Activated CD4-positive, alpha-beta T cell treated with anti-CD3 and anti-CD28 coated beads for 36 hours (primary cell): ENCODE measurements at places on chromosomes 12 and 14. TPM values are rescaled to one million over a fixed set of nuclear protein-coding genes. Genes with fewer than 3 reads are reported as not detected.

TAS2R50 gene
- total RNA-seq: 0.30 TPM

GLIPR1L1 gene
- not detected for total RNA-seq

POTEM gene
- total RNA-seq: not detected

IL22 gene
- total RNA-seq: 1.4 TPM

GALNT8 gene
- 0.76 TPM for total RNA-seq

DDN gene
- total RNA-seq: 0.61 TPM

SYT10 gene
- total RNA-seq: not detected

CLECL1 gene
- total RNA-seq: 3.1 TPM

OSGEP gene
- total RNA-seq: 46.2 TPM

PSME1 gene
- total RNA-seq: 418 TPM

- H3K27ac ChIP-seq: no peak overlapping the region
- H3K4me3 ChIP-seq: no peak overlapping the region
- peaks cover 11% of the 10 kb centered on the region for H3K4me1 ChIP-seq
- H3K27me3 ChIP-seq: no peaks in the 10 kb centered on the region
Observed at GRCh38 chr12:113306382-113306781, 28.5 kb downstream of the SLC8B1 start.

GRCh38 chr12:13451776-13452175 is 255.2 kb downstream of the EMP1 start:
- no peak overlapping the region for H3K4me3 ChIP-seq
- no peaks in the 10 kb centered on the region for H3K4me1 ChIP-seq
- no peak for DNase-seq
- H3K27ac ChIP-seq: no peak overlapping the region
- H3K27me3 ChIP-seq: peaks cover 5% of the 10 kb centered on the region

DNA sequence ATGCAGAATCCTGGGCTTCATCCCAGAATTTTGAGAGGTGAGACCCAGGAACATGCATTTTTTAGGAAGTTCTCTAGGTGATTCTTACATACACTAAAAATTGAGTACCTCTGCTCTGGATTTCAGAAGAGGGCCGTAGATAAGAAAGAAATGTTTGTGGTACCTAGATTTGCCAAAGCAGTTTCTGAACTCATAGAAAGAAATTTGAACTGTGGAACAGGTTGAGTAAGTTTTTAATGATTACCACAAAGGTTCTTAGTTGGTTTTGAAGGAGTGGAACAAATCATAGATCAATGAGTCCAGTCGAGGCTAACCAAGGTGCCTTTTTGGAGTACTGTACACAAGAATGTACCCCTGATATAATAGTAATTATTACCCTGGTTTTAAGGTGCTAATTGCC is 24.9 kb downstream of the TTLL5 start:
- peaks cover 10% of the 10 kb centered on the region for H3K4me1 ChIP-seq
- no peak overlapping the region for H3K27ac ChIP-seq
- peaks cover 36% of the 10 kb centered on the region for H3K36me3 ChIP-seq

DNA sequence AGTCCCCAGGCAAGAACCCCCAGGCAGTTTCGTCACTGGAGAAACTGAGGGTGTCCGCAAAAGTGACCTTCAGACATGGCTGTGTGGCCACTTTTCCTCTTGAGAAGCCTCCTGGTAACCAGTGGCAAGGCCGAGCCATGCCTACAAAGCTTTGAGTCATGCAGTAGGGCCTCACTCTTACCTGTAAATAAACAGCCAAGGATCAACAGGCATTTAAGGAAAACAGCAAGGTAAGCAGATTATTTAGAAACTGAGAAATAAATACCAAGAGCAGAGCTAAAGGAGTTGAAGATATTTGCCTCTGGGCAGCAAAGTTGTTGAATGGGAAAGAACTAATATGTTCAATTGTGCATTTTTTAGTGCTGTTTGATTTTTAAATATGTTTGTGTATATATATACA is 141.0 kb upstream of the BCL2L14 start:
- DNase-seq: no peak
- no peaks in the 10 kb centered on the region for H3K36me3 ChIP-seq
- H3K4me1 ChIP-seq: peaks cover 3% of the 10 kb centered on the region
- no peak overlapping the region for H3K27ac ChIP-seq
- H3K27me3 ChIP-seq: no peaks in the 10 kb centered on the region

DNA sequence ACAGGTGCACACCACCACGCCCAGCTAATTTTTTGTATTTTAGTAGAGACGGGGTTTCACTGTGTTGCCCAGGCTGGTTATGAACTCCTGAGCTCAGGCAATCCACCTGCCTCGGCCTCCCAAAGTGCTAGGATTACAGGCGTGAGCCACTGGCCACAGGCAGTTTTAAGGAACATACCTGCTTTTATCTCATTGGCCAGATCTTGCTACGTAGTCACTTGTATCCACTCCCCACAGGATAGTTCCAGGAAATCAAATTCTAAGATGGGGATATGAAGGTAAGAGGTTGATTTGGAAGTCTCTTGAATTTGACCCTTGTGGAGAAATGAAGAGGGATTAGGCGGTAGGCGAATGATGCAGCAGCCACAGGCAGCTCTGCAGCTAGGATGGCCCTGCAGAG is 8.8 kb upstream of the PLEKHG6 start:
- no peaks in the 10 kb centered on the region for H3K4me1 ChIP-seq
- no peak overlapping the region for H3K4me3 ChIP-seq

DNA sequence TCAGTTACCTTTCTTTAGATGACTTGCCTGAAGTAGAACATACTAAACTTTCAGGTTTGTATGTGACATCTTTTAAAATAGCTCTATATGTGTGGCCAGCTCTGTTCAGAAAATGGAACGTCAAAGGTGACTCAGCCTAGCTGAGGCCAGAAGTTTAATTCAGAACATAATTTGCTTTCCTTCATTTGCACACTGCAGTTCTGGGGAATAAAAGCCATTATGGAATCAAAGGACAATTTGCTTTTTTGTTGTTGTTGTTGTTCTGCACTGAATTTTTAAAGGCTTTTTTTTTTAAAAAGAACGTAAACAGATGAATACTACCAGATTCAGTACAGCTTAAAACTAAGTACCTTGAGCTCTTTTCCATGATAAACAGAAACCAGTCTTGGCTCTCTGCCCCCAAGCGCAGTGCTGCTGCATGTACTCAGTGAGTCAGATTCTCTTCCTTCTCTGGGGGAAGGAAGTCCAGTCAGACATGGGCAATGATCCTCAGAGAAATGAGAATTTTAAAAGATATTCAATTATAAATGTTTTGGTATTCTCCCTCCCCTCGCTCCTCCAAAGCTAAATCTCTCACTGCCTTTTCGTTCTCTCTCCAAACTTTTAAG is 644.2 kb downstream of the NOVA1 start:
- no peak overlapping the region for H3K4me3 ChIP-seq
- H3K36me3 ChIP-seq: no peaks in the 10 kb centered on the region
- H3K27me3 ChIP-seq: no peaks in the 10 kb centered on the region
- DNase-seq: no peak

- no peaks in the 10 kb centered on the region for H3K27me3 ChIP-seq
- no peak for DNase-seq
- no peak overlapping the region for H3K4me3 ChIP-seq
- H3K27ac ChIP-seq: no peak overlapping the region
Observed at GRCh38 chr12:85257671-85258070, 22.3 kb upstream of the ALX1 start.

- H3K27me3 ChIP-seq: no peaks in the 10 kb centered on the region
- no peaks in the 10 kb centered on the region for H3K4me1 ChIP-seq
- no peak overlapping the region for H3K4me3 ChIP-seq
- DNase-seq: no peak
Observed at GRCh38 chr14:38837343-38838048, 265.5 kb downstream of the SEC23A start.

- no peak for DNase-seq
- H3K27ac ChIP-seq: no peak overlapping the region
- H3K36me3 ChIP-seq: peaks cover 3% of the 10 kb centered on the region
- no peak overlapping the region for H3K4me3 ChIP-seq
- H3K4me1 ChIP-seq: peaks cover 38% of the 10 kb centered on the region
Observed at GRCh38 chr14:71549421-71550050, 382.7 kb upstream of the RGS6 start.

GRCh38 chr12:120075034-120075616 is 41.4 kb downstream of the RAB35 start:
- H3K27ac ChIP-seq: peak overlapping the region; percentile 67
- no peak overlapping the region for H3K4me3 ChIP-seq
- H3K4me1 ChIP-seq: peaks cover 27% of the 10 kb centered on the region
- no peak for DNase-seq

DNA sequence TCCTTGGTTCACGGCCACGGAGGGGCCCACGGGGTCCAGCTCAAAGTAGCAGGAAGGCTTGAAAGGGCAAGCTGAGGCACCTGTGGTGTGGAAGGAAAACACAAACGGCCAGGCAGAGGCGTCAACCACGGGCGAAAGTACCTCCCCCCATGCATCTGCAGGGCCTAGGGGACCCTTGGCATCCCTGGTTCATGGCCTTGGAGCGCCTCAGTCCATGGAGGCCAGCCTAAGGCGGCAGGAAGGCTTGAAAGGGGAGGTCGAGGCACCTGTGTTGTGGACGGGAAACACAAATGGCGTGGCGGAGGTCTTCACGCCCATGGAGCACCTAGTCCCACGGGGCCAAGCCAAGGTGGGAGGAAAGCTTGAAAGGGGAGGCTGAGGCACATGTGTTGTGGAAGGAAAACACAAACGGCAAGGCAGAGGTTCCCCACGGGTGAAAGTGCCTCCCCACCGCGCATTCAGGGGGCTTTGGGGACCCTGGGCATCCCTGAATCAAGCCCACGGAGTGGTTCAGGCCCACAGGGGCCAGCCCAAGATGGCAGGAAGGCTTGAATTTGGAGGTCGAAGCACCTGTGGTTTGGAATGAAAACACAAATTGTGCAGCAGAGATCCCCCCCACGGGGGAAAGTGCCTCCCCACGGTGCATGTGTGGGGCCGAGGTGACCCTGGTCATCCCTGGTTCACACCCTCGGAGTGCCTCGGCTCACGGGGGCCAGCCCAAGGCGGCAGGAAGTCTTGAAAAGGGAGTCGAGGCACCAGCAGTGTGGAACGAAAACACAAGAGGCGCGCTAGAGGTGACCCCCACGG is 380.8 kb downstream of the ALG10 start:
- no peaks in the 10 kb centered on the region for H3K4me1 ChIP-seq
- no peak overlapping the region for H3K27ac ChIP-seq
- no peak overlapping the region for H3K4me3 ChIP-seq
- no peak for DNase-seq
- H3K36me3 ChIP-seq: peaks cover 1% of the 10 kb centered on the region
- no peaks in the 10 kb centered on the region for H3K27me3 ChIP-seq

DNA sequence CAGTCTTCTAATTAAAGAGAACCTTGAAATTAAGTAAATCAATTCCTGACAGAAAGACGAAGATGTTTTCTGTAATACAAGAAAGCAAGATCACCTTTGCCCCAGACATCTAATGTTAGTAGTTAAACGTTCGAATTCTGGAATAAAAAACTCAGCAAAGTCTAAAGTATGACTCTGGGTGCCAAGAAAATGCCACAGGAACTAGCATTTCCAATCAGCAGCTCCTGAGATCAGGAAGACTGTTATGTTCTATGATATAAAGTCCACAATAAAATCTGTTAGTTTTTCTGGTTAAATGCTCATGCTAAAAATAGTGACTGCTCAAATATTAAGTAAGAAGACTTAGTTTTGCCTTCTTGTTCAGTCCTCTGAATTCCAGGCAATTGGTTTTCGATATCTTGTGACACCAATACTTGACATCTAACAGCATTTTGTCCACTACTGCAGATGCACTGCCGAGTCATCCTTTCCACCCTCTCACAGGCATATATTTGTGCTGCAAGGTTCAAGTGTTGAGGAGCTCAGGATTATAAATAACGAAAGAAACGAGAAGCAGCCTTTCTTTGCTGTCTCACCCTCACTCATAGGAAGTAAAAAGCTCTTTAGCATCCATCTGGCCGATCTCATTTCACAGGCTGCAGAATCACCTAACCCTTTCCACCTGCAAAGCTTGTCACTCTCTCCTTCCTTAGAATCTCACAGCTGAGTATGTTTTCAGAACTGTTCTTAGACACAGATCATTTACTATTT is 32.0 kb downstream of the SSH1 start:
- DNase-seq: peak; percentile 50
- H3K27ac ChIP-seq: peak overlapping the region; percentile 9
- H3K4me3 ChIP-seq: no peak overlapping the region
- H3K36me3 ChIP-seq: peaks cover 33% of the 10 kb centered on the region

DNA sequence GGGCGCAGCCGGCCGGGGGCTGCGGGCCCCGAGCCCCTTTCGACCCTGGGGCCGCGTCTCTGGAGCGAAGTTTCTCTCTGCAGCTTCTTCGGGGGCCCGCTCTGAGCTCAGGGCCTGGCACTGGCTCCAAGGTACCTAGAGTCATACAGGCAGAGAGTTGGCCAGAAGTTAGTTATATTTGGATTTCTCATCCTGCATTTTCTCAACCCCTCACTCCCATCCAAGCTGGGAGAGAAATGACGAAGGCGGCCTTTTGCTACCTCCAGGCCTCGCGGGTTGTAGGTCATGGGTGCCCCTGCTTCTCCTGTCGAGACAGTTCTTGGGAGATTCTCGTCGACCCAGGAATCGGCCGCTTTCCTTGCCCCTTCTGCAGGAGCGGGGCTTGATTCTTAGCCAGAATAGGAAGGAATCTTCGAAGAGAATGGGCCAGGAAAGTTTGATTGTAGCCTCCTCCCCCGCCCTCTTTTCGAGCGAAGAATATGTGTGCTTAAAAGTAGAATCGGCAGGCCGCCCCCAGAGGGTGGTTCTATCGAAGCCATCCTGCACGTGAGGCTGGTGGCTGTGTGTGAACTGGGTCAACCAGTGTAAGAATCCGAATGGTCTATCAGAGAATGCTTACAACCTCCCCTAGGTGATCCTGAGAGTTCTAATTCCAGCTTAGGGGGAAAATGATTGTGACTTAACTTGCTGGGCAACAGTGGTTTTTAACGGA is 785 bp downstream of the MLEC start:
- H3K27me3 ChIP-seq: no peaks in the 10 kb centered on the region
- H3K4me1 ChIP-seq: peaks cover 54% of the 10 kb centered on the region
- peak overlapping the region; percentile 78 for H3K27ac ChIP-seq
- H3K36me3 ChIP-seq: peaks cover 13% of the 10 kb centered on the region

DNA sequence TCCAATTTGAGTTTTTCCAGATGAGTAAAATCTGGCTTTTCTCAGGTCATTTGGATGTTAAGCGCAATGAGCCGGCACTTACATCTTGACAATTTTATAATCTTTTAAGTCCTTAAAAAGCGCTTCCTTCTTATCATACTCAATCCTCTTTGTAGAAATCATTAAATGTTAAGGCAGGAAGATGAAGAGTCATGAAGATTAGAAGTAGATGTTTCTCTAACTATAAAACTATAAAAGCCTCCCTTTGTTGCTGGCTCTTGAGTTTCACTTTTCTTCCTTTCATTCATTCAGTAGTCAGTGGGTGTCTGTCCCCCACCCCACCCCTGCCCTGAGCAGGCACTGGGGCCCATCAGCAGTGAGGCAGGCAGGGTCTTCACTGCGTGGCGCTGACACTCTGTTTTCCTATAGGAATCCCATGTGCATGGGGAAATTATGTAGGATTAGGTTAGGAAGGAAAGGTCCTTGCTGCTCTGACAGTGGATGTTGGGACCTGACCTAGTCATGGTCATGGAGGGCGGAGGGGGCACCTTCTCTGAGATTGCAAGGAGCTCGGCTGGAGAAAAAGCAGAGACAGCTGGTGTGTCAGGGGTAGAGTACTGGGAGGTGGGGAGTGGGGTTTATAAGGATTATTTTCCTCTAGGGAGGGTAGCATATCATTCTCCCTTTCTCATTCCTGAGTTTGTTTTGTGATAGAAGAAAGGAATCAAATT is 65.8 kb downstream of the CCDC92 start:
- H3K27me3 ChIP-seq: peaks cover 7% of the 10 kb centered on the region
- no peak for DNase-seq
- H3K27ac ChIP-seq: no peak overlapping the region
- peaks cover 6% of the 10 kb centered on the region for H3K4me1 ChIP-seq
- no peaks in the 10 kb centered on the region for H3K36me3 ChIP-seq
